ENCODE measurements at places on chromosomes 12 and 14.

DNA sequence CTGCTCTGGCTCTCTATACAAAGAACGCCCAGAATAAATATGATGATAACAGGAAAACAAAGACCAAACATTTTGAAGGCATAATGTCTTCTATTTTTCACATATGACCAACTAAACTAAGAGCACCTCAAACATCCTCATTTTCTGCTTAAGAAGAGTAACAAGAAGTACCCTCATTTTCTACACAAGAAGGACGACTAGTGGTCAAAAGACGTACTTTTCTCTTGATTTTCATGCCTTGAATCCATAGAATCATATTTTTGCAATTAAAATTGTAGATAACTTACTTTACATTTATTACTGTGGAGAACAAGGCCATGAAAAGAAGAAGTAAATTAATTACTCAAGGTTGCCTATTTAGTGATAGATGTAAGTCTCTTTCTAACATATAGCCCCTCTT, 358.6 kb downstream of the DUSP6 start:
- no peak for DNase-seq

DNA sequence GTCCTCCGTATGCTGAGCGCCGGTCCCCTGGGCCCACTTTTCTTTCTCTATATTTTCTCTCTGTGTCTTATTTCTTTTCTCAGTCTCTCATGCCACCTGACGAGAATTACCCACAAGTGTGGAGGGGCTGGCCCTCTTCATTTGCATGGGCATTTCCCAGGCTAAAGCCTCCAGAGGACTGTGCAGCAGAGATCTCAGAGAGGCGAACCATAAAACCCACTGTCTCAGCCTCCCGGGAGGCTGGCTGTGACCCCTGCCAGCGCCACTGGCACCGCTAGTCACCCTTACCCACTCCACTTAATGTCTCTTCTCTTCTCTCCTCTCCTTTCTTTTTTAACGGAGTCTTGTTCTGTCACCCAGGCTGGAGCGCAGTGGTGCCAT, 7.1 kb upstream of the SERPINA9 start:
- DNase-seq: no peak

GRCh38 chr12:121812320-121812871, 8.6 kb downstream of the SETD1B start:
- no peak for DNase-seq

DNA sequence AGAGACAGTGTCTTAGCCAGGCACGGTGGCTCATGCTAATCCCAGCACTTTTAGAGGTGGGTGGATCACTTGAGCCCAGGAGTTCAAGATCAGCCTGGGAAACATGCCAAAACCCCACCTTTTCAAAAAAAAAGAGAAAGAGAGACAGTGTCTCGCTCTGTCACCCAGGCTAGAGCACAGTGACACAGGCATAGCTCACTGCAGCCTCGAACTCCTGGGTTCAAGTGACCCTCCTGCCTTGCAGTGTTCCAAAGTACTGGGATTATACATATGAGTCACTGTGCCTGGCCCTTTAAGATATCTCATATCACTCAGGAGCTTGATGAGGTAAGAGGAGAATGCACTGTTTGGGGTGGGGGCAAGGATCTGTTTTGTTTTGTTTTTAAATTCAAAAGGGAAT, 48.1 kb upstream of the LTBP2 start:
- no peak for DNase-seq

DNA sequence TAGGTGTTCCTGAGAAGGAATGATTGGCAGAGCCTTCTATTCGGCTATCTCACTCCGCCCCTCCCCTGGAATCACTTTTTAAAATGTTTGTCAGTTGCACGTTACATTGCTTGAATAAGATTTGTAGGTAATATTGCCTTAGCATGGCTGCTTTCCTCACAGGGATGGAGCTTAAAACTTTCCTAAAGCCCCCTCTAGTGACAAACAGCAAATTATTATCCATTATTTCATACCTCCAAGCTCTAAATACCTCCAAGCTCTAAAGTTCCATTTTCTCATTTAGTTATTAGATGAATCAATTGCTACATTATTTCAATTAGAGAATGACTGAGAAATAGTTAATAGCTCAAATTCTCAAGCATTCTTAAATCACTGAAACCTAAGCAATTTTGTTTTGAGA, 5.1 kb upstream of the SPATA7 start:
- no peak for DNase-seq

DNA sequence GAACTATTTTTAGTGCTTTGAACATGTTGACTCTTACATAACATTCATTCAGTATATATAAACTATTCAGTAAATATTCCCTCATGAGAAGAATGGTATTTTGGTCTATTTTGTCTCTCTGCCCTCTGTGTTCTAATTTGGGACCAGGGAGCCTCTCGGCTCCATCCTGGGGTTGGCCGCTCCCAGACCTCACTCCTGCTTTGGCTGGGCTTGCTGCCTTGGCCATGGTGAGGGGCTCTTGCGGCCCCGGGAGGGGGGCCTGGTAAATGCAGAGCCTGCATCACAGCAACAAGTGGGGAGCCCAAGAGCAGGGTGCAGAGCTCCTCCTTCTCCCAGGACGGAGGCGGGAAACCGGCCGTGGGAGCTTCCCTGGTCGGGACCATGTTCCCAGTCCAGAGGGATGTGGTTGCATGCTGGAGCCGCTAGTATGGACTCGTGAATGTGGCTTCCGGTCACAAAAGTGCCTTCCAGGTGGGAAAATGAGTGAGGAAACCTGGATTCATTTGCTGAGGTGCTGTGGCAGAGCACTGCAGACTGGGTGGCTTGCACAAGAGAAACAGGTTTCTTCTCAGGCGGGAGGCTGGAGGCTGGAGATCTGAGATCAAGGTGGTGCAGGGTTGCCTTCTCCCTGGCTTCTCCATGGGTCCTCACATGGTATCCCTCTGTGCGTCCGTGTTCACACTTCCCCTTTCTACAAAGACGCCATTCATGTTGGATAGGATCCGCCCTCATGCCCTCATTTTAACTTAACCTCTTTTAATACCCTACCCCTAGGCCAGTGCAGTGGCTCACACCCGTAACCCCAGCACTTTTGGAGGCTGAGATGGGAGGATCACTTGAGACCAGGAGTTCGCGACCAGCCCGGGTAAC, 250.2 kb downstream of the CACNA1C start:
- no peak for DNase-seq

GRCh38 chr12:26845057-26845666, 12.2 kb upstream of the ITPR2 start:
- DNase-seq: no peak

DNA sequence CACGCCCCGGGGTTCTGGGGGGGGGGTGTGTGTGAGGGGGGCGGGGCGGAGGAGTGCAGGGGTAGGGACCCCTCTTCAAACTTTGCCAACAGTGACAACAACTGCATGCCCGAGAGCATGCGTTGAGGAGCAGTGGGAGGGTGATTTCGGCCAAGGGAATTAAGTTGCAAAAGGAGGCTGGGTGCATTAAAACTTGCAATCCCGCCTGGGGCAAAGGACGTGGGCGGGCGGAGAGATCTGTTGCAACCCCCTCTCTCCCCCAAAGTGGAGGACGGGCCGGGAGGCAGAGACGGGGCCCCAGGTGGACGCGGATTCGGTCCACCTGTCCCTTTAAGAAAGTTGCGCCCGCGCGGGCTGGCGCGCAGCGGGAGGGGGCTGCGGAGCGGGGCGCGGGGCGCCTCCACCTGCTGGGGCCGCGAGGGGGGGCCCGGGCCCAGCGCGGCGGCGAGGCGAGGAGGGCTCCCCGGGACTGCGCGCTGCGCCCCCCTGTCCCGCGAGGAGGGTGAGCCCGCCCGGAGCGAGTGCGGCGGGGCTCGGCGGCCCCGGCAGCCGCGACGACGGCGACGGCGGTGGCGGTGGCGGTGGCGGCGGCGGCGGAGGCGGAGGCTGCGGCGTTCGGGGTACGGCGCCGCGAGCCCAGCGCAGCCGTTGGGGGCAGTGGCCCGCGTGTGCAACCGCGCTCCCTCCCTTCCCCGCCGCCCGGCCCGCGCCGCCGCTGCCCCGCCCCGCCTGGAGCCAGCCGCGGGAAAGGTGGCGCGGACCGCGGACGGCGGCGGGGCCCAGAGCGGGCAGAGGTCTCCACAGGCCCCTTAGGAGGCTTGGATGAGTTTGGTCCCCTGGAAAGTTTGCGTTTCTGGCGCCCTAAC, 530 bp upstream of the FOXN4 start:
- no peak for DNase-seq

GRCh38 chr12:109744986-109745942, 31.6 kb downstream of the FAM222A start:
- DNase-seq: no peak

GRCh38 chr12:59472273-59472672, 123.6 kb upstream of the SLC16A7 start:
- DNase-seq: no peak

DNA sequence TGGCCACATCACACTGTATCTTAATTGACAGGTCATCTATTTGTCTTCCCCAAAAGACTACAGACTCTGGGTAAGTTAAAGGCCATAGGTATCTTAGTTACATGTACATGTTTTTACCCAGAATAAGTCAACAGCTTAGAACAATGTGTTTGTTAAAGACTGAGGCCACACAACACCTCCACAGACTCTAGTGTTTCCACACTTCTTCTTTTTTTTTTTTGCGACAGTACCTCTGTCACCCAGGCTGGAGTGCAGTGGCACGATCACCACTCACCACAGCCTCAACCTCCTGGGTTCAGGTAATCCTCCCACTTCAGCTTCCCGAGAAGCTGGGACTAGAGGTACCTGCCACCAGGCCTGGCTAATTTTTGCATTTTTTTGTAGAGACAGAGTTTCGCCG, 1.3 kb downstream of the GPN3 start:
- DNase-seq: no peak

GRCh38 chr14:36493761-36494160, 26.3 kb downstream of the NKX2-1 start:
- DNase-seq: no peak

DNA sequence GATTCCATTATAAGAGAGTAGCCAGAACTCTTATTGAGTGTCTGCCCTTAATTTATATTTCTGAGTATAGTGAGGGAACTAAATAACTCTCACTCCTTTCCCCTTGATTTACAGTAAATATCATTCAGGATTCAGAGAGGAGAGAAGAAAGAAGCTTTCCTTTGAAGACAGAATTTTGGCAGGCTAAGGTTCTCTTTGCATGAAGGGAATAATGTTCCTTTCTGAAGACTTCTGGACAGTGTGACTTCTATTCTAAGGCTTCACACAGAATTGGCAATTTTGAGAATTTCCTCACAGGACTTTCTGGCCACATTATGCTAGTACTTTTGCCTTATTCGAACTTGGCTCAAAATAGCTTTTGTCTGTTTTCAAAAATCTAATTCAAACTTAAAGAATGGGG, 352.2 kb upstream of the FBXO33 start:
- no peak for DNase-seq

GRCh38 chr12:47281667-47282171, 202.0 kb upstream of the AMIGO2 start:
- DNase-seq: no peak

GRCh38 chr12:131867471-131867870, 27.0 kb upstream of the ULK1 start:
- DNase-seq: no peak
